Activated CD4-positive, CD25-positive, alpha-beta regulatory T cell (primary cell): ENCODE measurements at places on chromosomes 11 and 22.
A peak's percentile ranks its signal among the peaks of the same experiment; 100 is the strongest.

GRCh38 chr11:31943056-31943780 lies 132.1 kb upstream of the PAX6 start:
- no peak for DNase-seq

DNA sequence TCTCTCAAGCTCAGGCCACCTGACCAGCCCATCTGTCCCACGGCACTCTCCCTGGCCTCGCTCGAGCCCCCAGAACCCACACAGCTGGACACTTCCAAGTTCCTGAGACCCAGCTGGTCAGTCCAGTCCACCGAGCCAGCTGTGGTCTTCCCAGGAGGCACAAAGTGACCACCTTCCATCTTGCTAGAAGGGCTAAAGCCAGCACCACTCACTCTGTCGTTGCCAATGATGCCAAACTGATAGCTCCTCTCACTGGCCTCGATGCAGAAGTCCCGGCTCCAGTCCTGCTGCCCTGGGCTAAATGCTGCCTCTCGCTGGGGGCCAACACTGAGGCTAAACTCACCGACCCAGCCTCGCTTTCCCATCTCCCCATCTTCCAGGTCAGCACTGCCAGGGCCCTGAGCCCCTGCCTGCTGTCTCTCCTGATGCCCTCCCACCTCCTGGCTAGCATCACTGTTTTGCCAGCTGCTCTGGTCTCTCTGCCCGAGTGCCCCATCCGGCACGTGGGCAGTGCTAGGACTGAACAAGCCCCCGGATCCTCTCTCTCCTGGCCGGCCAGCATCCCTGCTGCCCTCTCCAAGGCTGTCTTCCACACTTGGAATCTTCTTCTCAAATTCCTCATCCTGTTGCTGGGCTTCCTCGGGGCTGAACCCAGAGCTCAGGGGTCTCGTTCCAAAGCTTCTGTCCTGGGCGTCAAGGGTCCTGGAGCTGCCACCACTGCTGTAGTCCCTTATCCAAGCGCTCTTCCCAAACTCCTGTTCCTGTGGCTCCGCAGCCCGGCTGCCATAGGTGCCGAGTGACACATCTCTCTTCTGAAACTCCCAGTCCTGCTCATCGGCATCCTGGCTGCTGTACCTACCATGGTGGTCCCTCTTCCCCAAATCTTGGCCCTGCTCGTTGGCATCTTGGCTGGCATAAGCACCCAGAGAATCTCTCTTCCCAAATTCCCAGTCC lies 15.4 kb downstream of the TNKS1BP1 start:
- DNase-seq = no peak

DNA sequence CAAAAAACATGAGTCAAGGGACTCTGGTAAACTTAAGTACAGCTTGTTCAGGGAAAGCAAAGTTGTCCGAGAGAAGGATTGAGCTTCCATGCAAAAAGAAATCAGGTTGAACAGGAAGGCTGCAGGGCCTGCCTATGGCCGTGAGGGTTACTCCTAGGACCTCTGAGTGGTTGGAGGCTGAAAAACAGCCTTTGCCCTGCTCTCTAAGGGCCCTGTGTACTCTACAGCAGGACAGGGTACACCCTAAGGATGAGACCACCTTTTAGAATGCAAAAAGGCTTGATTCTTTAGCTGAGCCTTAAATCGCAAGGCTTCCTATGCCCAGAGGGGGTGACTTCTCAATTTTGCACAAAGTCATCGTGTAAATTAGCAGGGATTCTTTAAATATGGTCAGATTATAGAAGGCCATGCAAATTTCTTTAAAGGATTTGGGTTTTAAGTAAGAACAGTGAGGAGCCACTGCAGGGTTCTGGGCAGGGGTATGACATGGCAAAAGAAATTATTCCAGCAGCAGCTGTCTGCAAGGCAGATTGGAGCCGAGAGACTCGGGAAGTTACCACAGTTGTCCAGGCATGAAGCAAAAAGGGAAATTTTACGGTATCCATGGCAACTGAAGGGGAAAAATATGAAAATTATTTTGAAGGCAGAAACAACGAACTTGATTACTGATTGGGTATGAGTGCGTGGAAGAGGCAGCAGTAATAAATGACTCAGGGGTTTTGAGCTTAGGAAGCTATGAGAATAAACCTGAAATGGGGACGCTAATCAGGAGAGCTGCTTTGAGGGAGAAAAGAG lies 91.8 kb downstream of the FAM76B start:
- DNase-seq = no peak

DNA sequence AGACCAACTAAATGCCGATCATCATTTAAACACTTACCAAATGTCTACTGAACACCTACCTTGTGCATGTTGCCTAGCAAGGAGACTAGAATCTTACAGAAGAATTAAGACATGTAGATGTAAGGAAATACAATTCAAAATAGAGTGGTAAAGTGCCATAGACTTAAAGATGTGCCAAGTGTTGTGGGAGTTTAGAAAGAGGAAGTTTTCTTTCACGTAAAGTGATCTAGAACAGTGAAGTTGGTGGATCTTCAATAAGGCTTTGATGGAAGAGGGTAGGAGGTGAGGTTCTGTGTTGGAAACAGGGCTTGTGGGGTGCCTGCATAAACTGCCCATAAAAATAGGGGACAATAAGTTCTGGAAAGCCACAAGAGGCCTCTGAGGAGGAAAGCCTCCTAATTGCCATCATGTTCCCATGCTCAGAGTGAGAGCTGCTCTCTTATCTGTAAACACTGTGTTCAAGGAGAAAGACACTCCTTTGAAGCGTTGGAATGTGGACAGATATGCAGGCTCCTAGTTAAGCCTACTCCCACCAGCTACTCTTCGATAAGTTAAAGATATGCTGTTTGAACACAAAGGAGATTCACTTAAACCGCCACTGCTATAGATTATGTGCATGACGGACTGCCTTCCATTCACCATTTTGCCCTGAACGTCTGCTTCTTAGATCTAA lies 66.7 kb downstream of the HSD17B12 start:
- DNase-seq = no peak

GRCh38 chr11:125190566-125190965 lies 26.0 kb downstream of the PKNOX2 start:
- no peak for DNase-seq

DNA sequence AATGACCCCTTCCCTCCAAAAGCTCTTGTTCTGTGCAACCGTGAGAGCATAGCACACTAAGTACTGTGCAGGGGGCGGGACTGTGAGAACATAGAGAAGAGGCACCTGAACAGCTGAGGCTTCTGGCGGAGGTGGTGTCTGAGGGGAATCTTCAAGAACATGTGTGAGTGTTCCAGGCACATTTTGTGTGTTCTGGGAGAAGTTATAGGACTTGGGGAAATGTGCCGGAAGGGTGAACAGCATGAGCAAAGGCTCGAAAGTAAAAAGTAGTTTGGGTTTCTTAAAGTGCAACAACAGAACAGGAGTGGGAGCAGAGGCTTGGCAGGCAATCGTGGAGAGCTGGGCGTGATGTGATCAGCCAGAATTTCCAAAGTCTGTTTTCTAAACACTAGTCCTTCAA lies 12.4 kb upstream of the SYN3 start:
- DNase-seq = no peak

GRCh38 chr22:22857607-22858558 lies 29.7 kb upstream of the IGLL5 start:
- no peak for DNase-seq

DNA sequence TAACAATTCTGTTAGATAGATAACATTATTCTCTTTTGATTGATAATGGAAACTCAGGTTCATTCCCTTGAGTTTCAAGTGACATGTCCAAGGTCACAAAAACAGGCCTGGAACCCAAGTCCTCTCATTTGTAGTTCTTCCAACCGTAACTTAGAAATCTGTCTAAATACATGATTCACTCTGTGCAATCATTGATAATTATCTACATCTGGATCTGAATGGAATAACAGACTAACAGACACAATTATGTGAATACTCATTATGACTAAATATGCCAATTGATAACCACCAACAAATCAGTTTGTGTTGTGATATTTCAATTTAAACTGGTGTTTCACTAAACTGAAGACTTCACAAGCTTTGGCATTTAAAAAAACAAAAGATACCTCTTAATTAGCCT lies 71.0 kb downstream of the RBFOX2 start:
- no peak for DNase-seq

DNA sequence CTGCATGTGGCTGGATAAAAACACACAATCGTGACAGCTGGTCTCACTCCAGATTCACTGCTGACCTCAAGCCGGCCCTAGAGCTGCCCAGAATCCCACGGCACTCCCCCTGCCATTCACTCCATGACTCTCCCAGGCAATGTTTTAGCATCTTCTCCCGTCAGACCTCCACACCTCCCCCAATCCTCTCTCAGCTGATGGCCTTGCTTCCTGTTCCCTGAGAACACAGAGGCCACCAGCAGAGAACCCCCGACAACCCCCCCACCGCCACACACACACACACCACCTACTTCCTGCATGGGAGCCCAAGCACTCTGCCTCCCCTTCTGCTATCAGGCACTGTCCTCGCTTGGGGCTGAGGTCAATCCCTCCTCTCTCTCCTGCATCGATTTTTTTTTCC lies 9.3 kb downstream of the TNKS1BP1 start:
- no peak for DNase-seq

DNA sequence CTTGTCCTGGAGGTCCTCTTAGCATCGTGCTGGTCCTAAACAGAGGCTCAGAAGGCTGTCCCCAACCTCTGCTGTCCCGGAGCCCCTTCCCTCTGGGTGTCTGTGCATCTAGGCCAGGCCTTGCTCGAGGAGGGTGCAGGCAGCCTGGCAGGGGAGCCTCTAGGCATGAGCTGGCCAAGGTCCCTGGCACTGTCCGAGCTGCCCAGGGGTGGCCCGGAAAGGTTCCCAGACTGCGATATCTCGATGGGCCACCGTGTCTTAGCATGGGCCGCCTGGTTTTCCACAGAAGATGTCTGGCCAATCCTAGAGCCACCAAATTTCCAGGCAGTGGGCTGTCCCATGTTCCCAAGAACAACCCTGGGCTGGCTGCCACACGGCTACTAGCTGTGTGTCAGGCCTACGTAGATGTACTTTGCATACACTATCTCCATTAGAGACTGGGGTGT lies 24.6 kb upstream of the SMIM38 start:
- DNase-seq = no peak

GRCh38 chr11:69949327-69949726 lies 128.8 kb upstream of the ANO1 start:
- DNase-seq = no peak

DNA sequence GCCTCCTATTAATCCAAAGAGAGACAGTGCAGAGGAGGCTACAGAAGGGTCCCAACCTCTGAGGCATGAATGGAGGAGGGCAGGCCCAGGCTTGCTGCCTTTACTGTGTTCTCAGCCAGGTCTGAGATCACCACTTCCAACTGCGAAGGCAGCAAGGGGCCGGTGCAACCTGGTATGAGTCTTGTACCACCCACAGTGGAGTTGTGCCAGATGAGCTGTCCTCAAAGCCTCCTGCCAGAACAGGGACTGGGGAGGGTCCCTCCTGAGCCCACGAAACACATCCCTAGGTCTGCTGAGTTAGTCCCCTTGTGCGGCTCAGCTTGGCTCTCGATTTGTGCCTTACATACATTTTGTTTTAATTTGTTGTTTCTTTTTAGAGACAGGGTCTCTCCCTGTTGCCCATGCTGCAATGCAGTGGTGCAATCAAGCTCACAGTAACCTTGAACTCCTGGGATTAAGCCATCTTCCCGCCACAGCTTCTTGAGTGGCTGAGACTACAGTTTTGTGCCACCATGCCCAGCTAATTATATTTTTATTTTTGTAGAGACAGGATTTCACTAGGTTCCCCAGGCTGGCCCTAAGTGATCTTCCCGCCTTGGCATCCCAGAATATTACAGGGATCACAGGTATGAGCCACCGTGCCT lies 9.3 kb downstream of the MIF start:
- no peak for DNase-seq

GRCh38 chr11:119701591-119702549 lies 27.1 kb downstream of the NECTIN1 start:
- no peak for DNase-seq

DNA sequence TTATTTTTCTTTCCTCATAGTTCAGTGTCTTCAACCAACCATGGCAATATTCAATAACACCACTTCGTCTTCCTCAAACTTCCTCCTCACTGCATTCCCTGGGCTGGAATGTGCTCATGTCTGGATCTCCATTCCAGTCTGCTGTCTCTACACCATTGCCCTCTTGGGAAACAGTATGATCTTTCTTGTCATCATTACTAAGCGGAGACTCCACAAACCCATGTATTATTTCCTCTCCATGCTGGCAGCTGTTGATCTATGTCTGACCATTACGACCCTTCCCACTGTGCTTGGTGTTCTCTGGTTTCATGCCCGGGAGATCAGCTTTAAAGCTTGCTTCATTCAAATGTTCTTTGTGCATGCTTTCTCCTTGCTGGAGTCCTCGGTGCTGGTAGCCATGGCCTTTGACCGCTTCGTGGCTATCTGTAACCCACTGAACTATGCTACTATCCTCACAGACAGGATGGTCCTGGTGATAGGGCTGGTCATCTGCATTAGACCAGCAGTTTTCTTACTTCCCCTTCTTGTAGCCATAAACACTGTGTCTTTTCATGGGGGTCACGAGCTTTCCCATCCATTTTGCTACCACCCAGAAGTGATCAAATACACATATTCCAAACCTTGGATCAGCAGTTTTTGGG lies at the start of gene OR51T1:
Gene OR51T1 (plus strand): TSS at position 41 of the 641 bp plus-strand sequence. CDS start 0 bp downstream, at position 41.
- DNase-seq = no peak

DNA sequence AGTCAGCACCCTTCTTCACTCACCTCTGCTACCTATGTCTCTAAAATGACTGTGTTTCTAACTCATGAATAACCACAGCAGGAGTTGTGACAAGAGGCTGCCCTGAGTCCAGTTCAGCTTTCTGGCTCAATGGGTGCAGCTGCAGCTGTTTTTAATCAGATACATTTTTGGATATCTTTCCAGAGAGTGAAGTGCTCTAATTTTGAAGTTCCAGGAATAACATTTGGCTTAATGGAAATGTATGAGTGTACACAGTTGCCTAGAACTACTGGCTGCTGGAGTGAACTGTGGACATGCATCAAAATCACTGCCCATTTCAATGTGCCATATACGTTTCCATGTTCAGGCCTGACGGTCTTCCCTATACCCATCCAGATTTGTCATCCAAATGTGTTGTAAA lies 769.5 kb upstream of the ANO3 start:
- DNase-seq = no peak

DNA sequence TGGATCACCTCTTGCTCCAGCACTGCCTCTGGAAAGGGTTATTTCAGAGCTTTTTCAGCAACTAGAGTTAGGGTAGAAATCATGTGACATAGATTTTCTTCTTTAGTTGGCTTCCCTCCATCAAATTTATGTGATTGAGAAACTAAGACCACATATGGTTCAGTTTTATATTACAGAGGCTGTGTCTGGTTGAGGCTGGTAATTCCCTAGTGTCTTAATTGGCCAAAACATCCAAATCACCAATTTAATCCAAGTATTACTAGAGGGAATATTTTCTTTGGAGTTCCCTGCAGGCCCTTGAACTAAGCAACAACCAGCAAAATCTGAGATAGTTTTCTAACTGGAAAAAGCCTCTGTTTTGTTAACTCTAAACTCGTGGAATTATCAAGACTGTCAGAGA lies 136.3 kb downstream of the ARHGAP42 start:
- no peak for DNase-seq

GRCh38 chr11:59756558-59756840 lies 1.3 kb downstream of the STX3 start:
- DNase-seq = no peak

GRCh38 chr11:112315057-112315720 lies 54.5 kb upstream of the PLET1 start:
- no peak for DNase-seq

GRCh38 chr22:45329530-45329936 lies 19.8 kb downstream of the FAM118A start:
- no peak for DNase-seq

- DNase-seq = peak; percentile 15
Observed at GRCh38 chr11:78138694-78139421, 568 bp downstream of the ALG8 start.

GRCh38 chr11:66032957-66033735 lies 6.9 kb upstream of the CATSPER1 start:
- no peak for DNase-seq
